ENCODE measurements at places on chromosomes 11 and 22.

DNA sequence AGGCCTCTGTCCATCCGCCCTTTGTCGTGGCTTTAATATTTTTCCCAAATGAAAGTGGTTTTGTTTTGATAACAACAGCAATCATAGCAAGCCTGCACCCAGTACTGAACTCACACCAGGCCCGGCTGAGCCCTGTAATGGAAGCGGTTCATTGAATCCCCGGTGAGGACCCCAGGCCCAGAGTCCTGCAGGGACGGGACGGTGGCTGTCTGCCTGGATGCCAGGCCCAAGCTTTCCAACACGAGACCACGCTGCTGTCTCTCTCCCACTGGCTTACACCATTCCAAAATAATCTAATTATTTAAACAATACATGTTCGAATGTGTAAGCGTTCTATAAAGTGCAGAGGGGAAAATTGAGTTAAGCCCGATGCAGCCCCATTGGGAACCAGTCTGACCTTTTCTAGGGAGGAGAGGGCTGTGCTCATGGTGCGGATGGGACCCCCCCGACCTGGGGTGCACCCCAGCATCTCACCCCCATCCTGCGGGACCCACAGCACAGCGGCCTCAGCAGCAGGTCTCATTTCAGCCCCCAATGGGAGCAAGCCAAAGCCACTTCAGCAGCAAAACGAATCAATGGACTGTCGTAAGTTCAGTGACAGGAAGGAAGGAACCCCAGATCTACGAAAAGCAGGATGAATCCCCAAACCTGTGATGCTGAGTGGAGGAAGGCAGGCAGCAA is 1046.9 kb downstream of the BRD1 start:
- DNase-seq = no peak

DNA sequence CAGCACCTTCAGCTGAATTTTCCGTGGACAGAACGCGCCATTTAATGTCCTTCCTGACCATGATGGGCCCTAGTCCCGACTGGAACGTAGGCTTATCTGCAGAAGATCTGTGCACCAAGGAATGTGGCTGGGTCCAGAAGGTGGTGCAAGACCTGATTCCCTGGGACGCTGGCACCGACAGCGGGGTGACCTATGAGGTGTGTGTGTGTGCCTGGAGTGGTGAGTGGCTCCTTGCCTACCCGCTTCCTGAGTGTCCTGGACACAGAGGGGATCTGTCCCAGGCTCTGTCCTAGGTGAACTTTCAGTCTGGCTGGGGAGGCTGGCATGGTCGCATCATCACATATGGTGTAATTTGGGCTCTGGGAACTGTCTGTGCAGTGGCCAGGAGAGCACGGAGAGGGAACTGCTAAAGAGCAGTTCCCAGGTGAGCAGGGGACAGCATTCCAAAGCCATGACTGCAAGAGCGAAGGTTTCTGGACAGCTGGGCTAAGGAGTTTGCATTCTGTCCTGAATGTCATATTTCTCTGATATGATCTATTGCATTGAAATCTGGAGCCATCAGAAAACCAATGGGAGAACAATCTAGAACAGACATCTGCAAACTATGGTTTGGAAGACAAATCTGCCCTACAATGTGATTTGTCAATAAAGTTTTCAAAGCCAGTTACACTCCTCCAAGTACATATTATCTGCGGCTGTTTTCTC is 104.3 kb downstream of the RRAS2 start:
- no peak for DNase-seq

- DNase-seq = no peak
These were observed 378.3 kb downstream of the FAM181B start for GRCh38 chr11:82355313-82355823.

- DNase-seq = no peak
These were observed 106.9 kb downstream of the ZBTB16 start for GRCh38 chr11:114166362-114166761.

GRCh38 chr11:105899772-105900171 is 122.3 kb downstream of the MSANTD4 start:
- no peak for DNase-seq

DNA sequence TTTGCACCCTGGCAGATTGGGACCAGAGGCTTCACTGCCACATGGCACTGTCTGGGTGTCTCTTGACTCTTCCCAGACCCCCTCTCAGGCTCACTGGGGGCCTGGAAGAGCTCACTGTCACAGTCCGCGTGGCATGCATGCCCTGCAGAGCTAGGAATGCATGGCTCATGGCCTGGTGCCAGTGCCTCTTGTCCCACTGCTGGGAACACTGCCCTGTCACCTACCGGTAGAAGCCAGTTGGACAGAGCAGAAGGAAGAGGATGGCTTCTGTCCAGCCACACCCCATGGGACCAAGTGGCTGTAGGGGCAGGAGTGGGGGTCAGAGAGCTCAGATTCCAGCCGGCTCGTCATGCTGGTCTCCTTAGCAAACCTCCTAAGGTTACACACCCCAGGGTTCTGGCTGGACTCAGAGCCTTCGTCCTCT is 29.7 kb downstream of the MB start:
- no peak for DNase-seq

DNA sequence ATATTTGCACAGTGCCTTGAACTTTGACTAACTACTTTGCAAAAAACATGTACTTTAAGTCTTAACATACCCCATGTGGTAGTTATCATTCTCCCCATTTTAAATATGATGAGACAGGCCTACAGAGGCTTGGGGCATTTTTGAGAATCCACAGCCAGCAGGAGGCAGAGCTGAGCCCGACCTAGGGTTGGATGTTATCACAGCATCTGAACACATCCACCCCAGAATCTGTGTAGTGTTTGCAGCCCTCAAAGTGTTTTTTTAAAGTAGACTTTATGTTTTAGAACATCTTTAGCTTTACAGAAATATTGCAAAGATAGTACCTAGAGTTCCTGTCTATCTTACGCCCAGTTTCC is 17.6 kb downstream of the OTOG start:
- no peak for DNase-seq

- no peak for DNase-seq
These were observed 5.6 kb downstream of the MN1 start for GRCh38 chr22:27795696-27796517.

DNA sequence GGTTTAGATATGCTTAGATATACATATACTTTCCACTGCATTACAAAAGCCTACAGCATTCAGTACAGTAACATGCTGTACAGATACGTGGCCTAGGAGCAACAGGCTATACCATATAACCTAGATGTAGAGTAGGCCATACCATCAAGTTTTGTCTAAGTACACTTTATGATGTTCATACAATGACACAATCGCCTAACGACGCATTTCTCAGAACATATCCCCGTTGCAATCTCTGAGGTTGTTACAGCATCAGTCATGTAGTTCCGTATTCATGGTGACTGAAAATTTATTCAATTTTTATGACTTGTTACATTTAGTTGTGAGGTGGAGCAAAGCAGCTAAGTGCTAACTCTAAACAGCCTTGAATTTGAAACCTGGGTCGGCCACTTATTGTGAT is 6.7 kb downstream of the ZBTB44 start:
- DNase-seq = no peak

DNA sequence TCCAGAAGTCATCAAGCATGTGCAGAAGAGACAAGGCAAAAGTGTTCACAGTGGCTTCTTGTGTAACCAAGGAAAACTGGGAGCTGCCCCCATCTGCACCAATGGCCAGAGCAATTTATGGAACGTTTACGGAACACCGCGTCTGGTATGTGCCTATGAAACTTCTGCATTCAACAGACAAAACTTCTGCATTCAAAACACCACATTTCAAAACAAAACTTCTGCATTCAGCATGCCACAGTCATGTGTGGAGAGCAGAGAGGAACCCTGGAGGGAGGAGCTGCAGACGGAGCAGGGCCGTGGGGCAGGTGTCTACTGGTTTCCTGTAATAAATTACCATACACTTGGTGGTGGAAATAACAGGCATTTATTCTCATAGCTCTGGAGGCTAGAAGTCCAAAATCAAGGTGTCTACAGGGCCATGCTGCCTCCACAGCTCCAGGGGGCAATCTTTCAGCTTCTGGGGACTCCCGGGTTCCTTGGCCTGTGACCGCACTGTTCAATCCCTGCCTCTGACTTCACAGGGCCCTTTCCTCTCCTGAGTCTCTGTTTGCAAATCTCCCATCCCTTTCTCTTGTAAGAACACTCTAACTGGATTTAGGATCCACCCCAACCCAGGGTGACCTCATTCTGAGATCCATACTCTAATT is 32.2 kb downstream of the RPL3 start:
- no peak for DNase-seq

- no peak for DNase-seq
These were observed 1.5 kb downstream of the THAP7 start for GRCh38 chr22:21000207-21000986.

DNA sequence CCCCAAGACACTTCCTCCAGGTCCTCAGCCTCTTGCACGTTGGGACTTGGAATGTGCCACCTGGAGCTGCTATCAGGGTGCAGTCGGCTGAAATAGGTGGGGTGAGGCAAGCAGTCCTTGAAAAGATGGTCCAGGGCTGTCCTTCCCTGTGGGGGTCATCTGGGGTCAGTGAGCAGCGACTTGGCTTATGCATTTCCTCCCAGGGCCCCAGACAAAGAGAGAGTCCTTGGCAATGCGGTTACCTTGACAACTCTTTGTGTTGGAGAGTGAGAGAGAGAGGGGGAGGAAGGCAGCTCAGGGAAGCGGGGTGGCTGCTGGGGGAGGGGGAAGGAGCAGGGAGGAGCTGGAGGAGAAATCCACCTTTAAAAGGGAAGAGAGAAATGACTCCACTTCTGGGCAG is 93.8 kb downstream of the MIAT start:
- DNase-seq = no peak

DNA sequence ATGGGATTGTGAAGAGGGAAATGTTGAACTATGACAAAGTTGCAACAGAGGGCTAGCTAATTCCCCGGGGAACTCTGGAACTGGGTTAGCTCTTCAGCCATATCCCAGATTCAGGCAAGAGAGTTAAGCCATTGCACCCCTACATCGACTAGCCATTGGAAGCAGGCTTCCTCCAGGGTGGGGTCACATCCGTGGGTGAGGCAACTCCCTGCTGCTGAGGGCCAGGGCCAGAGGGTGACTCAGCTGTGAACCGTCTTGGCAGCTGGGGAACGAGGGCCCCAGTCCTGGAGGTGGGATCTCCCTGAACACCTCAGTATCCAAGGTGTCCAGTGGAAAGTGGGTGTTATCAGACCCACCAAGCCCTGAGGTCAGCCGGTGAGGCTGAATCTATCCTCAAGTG is 41.1 kb downstream of the RPS6KA4 start:
- no peak for DNase-seq

DNA sequence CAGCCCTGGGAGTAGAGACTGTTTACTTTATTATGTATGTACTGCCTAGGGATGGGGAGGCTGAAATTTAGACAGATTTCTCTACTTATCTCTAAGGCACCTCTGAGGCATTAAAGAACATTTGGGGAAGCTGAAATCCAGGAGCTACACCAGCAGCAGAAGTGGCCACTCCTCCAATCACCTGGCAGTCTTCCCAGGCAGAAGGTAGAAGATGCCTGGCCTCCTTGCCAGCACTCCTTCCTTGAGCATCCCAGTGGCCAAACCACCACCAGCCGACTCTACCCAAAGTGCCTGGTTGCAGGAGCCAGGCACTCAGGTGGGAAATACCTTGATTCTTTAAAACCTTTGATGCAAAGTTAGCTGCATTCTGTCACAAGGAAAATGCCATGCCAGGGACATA is 1.9 kb upstream of the FAT3 start:
- DNase-seq = no peak

DNA sequence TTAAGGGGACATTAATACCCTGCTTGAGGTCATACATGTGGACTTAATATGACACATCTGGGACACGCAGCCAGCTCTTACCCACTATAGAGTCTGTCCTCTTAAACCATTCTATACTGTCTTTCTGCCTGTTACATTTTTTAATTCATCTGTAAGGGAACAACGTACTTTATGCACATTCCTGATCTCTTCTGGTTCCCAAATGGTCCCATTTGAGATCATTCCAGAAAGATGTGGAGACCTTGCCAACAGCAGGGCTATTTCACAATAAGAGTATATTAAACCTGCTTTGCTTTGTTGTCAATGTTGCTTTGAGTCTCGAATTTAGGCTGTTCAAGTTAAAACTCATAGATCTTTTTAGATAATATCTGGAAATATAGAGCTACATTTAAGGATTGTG is 332.2 kb upstream of the RAG2 start:
- no peak for DNase-seq

- DNase-seq = no peak
These were observed 65.8 kb downstream of the LRRC32 start for GRCh38 chr11:76604626-76605241.

- DNase-seq = no peak
These were observed 91.0 kb downstream of the TMPRSS5 start for GRCh38 chr11:113615098-113615497.

- peak; percentile 64 for DNase-seq
These were observed 90.1 kb downstream of the ETS1 start for GRCh38 chr11:128497061-128497775.

GRCh38 chr11:114132417-114132816 is 72.9 kb downstream of the ZBTB16 start:
- DNase-seq = no peak

DNA sequence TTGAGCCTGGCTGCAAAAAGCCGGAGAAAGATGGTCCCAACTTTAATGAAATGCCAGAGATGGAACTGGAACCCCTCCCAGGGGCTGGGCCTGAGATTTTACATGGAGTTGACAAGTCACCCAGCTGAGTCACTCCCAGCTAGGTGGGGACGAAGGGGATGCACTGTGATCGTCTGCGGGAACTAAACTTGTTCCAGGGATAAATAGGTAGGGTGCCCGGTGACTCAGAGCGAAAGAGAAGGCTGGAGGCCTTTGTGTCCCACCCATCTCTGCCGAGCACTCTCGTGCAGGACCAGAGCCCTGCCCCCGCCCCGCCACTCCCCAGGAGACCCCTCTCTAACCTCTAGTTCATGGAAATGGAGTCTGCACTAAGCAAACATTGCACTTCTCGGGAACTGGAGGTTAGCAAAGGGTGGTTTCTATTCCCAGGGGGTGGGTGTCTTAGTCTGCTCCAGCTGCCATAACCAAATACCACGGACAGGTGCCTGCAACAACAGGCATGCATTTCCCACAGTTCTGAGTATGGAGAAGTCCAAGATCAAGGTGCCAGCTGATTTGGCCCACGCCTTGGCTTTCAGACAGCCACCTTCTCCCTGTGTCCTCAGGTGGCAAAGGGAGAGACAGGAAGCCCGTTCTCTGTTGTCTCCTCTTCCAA is 60.7 kb upstream of the FADD start:
- no peak for DNase-seq

GRCh38 chr22:36870250-36870649 is 9.4 kb downstream of the NCF4 start:
- DNase-seq = no peak

GRCh38 chr11:32178692-32179091 is 87.8 kb downstream of the RCN1 start:
- DNase-seq = no peak

DNA sequence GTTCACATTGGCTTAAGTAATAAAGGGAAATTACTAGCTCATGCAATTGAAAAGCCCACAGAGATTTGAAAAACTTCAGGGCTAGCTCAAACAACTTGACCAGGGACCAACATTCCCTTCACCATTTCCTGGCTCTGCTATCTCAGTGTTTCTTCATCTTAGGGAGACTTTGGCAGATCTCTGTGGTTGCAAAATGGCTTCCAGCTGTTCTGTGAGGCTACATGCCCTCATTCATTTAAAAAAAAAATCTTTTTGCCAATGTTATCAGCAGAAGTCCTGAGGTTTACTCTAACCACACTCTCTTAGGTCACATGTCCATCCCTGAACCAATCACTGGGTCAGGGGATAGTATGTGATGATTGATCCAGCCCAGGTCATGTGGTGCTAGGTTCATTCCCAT is 13.9 kb upstream of the RASSF10 start:
- no peak for DNase-seq
